Karpas-422 (cell line): ENCODE measurements at places on chromosomes 7 and 10. TPM values are rescaled to one million over a fixed set of nuclear protein-coding genes. Genes with fewer than 3 reads are reported as not detected.

- H3K36me3 ChIP-seq = no peaks in the 10 kb centered on the region
- H3K27me3 ChIP-seq = no peaks in the 10 kb centered on the region
- H3K4me1 ChIP-seq = no peaks in the 10 kb centered on the region
- DNase-seq = no peak
- no peak overlapping the region for H3K27ac ChIP-seq
- no peak overlapping the region for H3K4me3 ChIP-seq
These were observed 186.5 kb upstream of the BET1 start for GRCh38 chr7:94190599-94191061.

GRCh38 chr10:58653139-58653538 is 140.5 kb downstream of the BICC1 start:
- no peaks in the 10 kb centered on the region for H3K36me3 ChIP-seq
- H3K4me3 ChIP-seq = no peak overlapping the region
- no peak for DNase-seq
- no peaks in the 10 kb centered on the region for H3K4me1 ChIP-seq

- no peaks in the 10 kb centered on the region for H3K36me3 ChIP-seq
- no peaks in the 10 kb centered on the region for H3K4me1 ChIP-seq
- no peak overlapping the region for H3K4me3 ChIP-seq
These were observed 27.9 kb upstream of the CCDC7 start for GRCh38 chr10:32417911-32418547.

DNA sequence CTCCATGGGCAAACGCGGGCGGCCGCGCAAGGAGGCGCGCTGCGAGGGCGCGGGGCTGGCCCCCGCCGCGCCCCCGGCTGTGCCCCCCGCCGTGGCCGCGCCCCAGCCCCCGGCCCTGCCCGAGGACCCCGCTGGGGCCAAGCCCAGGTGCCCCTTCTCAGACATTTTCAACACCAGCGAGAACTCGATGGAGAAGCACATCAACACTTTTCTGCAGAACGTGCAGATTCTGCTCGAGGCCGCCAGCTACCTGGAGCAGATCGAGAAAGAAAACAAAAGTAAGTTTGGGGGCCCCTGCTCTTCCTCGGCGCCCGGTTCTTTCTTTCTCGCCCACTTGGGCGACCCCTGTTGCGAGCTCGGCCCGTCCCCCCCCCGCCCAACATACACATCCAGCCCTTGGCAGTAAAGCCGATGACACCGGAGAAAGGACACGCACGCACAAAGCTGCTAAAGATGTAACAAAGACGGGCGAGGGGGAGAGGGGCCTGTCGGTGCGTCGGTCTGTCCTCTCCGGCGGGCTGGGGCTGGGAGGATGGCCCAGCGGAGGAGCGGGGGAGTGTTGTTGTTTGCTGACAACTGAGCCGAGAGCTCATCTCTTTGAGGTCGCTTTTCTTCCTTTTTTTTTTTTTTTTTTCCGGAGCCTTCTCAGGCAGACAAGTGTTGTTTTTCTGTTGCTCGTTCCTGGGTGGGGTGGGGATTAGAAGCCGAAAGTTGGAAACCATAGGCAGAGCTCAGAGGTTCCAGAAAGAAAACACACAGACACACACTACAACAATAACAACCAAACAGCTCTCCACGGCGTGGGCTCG is 604 bp downstream of the MXI1 start:
- peak; percentile 68 for DNase-seq
- H3K36me3 ChIP-seq = no peaks in the 10 kb centered on the region
- H3K4me3 ChIP-seq = peak overlapping the region; percentile 70
- no peak overlapping the region for H3K27ac ChIP-seq
- no peaks in the 10 kb centered on the region for H3K27me3 ChIP-seq

DNA sequence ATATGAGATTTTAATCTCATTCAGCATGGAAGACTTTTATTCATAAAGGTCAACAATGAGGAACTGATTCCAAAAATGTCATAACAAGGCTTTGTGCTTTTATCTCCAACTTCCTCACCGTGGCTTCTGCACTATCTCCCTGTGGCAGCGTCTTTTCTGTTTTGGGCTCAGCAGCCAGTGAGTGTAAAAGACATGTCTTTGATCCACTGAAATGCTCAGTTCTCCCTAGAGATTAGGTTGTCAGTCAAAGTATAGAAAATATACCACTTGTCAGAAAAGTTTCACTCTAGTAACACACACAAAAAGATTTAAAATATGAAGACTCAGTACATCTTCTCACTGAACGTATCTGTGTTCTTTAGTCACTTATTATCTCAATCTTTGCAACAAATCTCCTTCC is 901.8 kb upstream of the ZWINT start:
- no peaks in the 10 kb centered on the region for H3K27me3 ChIP-seq
- H3K4me1 ChIP-seq = no peaks in the 10 kb centered on the region
- H3K36me3 ChIP-seq = no peaks in the 10 kb centered on the region
- DNase-seq = no peak
- H3K4me3 ChIP-seq = no peak overlapping the region

GRCh38 chr10:48765527-48765926 is 80.9 kb downstream of the WDFY4 start:
- DNase-seq = no peak
- H3K4me3 ChIP-seq = no peak overlapping the region
- H3K4me1 ChIP-seq = no peaks in the 10 kb centered on the region
- H3K27me3 ChIP-seq = no peaks in the 10 kb centered on the region
- peaks cover 43% of the 10 kb centered on the region for H3K36me3 ChIP-seq

The LRIT1 gene
- total RNA-seq = not detected in 2 replicates

The LRRC17 gene
- not detected in 2 replicates for total RNA-seq
